Stimulated activated CD4-positive, alpha-beta T cell treated with anti-CD3 and anti-CD28 coated beads, Interleukin-2, amount 100 ng/mL, for 4 hours (primary cell): ENCODE measurements at places on chromosomes 2 and 18.

DNA sequence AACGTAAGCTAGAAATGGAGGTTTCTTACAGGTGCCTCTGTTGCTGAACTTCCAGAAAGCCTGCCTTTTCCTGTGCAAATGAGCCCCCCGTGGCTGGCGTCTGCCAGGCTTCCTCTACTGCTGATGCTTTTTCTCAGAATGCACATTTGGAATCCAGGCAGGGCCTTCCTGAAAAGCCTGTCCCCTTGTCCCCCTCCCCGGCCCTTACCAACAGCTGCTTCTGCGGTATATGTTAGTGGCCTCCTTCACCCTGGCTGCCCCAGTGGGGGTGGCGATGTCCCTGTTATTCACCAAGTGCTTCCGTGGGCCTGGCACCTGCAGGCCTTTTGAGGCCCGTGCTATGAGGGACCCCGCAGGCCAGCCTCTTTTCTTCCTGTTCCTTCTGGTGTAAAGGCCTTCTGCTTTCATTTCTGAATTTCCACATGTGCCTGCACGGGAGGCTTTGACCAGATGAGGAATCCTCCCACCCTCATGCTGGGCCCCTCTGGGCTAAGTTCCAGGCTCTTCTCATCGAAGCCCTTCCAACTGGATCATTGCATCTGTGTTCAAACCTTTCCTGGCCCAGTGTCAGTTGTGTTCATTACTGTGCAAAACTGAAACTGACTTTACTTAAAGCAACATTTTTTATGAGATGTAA lies 10.4 kb downstream of the CNDP2 start:
- no peak for DNase-seq

DNA sequence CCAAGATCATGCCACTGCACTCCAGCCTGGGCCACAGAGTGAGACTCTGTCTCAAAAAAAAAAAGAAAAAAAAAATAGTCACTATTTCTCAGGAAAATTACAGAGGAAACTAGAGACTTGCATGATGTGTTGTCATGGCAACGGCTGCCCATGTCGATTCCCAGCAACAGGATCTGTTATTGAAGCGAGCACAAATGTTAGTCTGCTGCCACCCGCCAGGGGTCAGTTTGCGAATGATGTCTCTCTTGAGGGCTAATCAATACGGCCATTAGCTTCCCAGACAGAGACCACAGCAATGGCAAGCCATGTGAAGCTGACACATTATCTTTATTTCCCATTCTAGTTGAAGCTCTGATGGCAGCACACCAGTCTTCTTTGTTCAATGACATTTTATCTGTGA lies 32.4 kb upstream of the ACYP2 start:
- DNase-seq, result no peak

DNA sequence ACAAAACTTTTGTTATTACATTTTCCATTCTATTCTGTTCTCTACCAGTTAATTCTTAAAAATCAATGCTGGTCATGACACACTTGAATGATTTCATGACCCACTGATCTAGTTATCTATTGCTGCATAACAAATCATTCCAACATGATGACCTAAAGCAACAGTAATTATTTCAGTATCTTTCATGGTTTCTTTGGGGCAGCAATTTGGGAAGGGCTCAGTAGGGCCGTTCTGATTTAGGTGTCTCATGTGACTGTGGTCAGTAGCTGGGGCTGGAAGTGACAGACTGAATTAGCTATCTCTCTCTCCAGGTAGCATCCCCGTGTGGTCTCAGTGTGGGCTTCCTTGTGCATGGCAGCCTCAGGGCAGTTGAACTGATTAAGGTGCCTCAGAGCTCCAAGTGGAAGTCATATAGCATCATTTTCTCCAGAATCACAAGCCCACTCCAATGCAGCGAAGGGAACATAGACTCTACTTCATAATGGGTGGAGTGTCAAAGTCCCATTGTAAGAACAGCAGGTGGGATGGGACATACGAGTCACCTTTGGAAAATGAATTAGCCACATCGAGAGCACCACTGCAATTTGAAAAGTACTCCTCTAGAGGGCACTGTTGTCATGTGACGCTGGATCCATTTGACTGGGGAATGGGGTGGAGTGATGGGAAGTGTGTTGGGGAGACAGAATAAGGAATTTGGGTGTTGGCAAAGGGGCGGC lies 39.1 kb upstream of the FAM136A start:
- peak; percentile 11 for DNase-seq

- no peak for DNase-seq
Observed at GRCh38 chr2:120794716-120795115, 59.0 kb downstream of the GLI2 start.

GRCh38 chr2:208406474-208407451 lies at the start of gene PTH2R:
TSS of gene PTH2R (plus strand) at chr2:208406792. CDS start at chr2:208407044, 252 bp downstream.
- DNase-seq, result no peak

DNA sequence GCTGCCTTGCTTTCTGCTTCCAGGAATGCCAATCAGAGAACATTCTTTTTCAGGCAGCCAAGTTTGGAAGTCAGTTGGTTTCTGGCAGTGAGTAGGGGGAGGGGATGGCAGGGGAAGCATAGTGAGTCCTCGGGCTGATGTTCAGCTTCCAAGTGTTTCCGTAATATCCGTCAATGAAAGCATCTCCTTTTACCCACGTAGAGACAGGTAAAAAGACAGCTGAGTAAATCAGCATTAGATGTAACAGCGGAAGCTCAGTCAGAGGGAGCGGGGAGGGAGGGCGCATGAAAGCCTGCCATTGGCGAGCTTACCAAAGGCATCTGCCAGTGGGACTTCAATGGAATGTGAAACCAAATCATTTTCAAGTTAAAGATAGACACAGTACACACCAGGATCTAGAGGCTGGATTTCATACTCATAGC lies 117.1 kb upstream of the DTNA start:
- DNase-seq, result no peak

GRCh38 chr2:44102790-44103562 lies 65.7 kb upstream of the PPM1B start:
- DNase-seq, result no peak

DNA sequence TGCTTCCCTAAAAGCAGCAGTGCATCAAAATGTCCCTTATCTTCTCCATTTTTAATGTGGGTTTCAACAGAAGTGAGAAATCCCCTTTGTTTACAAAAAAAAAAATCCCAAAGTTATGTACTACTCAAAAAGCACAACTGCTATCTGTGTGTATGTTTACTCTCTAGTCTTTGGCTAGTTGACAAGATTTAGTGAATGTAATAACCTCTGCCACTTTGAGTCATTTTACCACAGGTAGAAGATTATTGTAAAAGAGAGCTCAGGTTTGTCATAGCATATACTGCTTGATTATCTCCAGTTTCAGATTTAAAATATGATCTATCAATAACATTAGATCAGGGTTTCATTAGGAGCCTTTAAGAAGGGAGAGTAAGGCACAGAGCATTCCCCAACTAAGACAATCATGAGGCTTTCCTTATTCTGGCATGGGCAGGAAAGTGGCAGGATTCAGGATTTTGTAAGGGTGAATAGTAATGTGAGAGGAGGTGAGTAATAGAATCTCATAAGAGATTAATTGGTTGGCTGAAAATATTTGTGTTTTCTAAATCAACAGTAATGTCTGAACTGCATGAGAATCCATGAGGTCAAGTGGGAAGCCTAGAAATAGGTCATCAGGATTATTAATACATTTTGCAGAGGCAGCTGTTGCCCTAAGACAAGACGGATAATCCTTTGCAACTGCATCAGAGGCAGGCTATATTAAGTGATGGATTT lies 1780.3 kb upstream of the LRRTM1 start:
- no peak for DNase-seq

- DNase-seq, result no peak
Observed at GRCh38 chr2:67046591-67046990, 350.5 kb upstream of the ETAA1 start.

GRCh38 chr2:231743376-231744116 lies 35.2 kb downstream of the PTMA start:
- no peak for DNase-seq

GRCh38 chr2:46181306-46181705 lies 115.9 kb upstream of the EPAS1 start:
- DNase-seq, result no peak

DNA sequence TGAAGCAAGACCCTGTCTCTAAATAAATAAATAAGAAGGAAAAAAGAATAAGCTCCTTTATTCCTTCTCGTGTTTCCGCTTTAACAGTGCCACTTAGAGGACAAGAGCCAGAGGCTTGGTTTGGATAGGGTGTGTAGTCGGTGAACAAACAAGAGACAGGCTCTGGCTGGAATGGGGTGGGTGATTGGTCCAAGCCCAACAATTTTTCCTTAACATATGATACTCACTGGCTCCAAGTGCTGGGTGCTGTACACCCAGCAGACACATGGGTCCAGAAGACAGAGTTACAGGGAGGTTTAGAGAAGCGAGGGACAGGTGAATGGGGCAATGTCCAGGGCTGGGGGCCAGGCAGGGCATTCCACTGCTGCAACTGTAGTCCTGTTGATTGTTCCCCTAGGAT lies 77.8 kb downstream of the NCAPH start:
- DNase-seq, result no peak

DNA sequence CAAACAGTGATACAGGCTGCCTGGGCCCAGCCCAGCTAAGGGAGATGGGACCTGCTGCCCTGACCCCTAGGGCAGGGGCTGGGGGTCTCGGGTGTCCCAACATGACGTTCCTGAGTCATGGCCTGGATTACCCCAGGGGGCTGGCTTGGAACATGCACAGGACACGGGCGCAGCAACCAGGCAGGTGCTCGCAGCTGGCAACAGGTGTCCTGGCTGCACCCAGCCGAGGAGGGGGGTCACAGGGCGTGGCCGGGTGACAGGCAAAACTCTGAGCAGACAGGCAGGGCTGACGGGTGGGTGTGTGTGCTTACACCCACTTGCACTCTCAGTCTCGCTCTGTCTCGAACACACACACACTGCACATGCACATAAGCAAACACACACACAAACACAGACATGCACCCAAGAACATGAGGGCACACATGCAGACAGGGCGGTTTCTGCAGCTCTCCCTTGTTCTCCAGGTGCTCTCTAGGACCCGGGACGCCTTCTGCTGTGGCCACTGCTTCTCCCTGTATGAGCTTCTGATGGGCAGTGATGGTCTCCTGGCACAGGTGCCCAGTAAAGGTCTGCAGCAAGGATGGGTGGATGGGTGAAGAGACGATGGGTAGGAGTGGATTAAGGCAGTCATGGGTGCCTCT lies 33.7 kb upstream of the TAF1B start:
- DNase-seq, result no peak

GRCh38 chr2:200528228-200528627 lies 2.2 kb downstream of the SGO2 start:
- DNase-seq, result no peak

GRCh38 chr2:127818794-127819425 lies 7.9 kb upstream of the WDR33 start:
- DNase-seq, result no peak

- DNase-seq, result no peak
Observed at GRCh38 chr2:138090330-138090729, 126.1 kb downstream of the HNMT start.

DNA sequence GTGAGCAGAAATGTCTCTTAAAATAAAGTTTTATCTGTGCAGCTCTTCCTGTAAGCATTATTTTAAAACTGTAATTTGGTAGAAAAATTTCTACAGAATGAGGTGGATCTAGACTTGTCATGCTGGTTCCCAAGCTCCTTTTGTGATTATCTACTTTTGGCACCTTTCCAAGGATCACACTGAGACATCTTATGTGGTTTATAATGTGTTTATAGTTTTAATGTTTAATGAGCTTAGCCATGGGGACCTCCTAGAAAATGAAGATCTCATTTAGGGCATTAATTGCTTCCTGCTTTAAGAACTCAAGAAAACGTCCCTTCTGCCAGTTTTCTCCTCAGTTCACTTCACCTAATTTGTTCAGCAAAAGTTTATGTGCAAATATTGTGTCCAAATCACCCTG lies 468.4 kb downstream of the SUCLG1 start:
- no peak for DNase-seq

- DNase-seq, result no peak
Observed at GRCh38 chr2:27627963-27628766, 647 bp downstream of the CCDC121 start.

DNA sequence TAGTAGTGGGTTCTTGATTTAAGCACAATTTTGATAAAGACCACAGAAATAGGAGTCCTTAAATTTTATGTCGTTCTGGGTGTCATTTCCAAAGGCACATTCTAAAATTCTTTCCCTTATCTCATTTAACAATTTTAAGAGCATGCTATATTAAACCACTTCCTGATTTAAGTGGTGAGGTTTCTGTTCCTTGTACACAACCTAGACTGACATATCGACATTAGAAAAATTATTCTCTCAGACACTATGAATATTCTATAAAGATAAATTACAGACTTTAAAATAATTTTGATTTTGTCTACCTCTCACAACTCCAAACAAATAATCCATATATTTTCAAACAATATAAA lies 923.8 kb downstream of the LRP1B start:
- no peak for DNase-seq

- DNase-seq, result no peak
Observed at GRCh38 chr2:47226132-47226922, 71.2 kb upstream of the STPG4 start.

- DNase-seq, result no peak
Observed at GRCh38 chr2:153476816-153477635, 1.5 kb downstream of the RPRM start.

- DNase-seq, result no peak
Observed at GRCh38 chr2:179373816-179374215, 109.2 kb upstream of the SESTD1 start.

GRCh38 chr2:2872713-2873449 lies 504.7 kb downstream of the EIPR1 start:
- DNase-seq, result no peak

- no peak for DNase-seq
Observed at GRCh38 chr2:121690095-121690494, 40.8 kb upstream of the CLASP1 start.

GRCh38 chr2:239721531-239721930 lies 303.6 kb downstream of the NDUFA10 start:
- DNase-seq, result no peak
